Naive thymus-derived CD4-positive, alpha-beta T cell (primary cell): ENCODE measurements at places on chromosomes 4 and X. TPM values are rescaled to one million over a fixed set of nuclear protein-coding genes. Genes with fewer than 3 reads are reported as not detected.
A peak's percentile ranks its signal among the peaks of the same experiment; 100 is the strongest.

The SMIM10 gene
- not detected for total RNA-seq

The SSX4B gene
- not detected for total RNA-seq

The SERPINA7 gene
- not detected for total RNA-seq

The MAGEA9B gene
- not detected for total RNA-seq

The CYTL1 gene
- total RNA-seq: not detected

The ITM2A gene
- total RNA-seq: 153 and 154 TPM in 2 replicates

The DMRTC1B gene
- 2.7 TPM for total RNA-seq

The RNF150 gene
- total RNA-seq: not detected in 2 replicates

The FOXO4 gene
- 24.6 TPM for total RNA-seq

The SSX4 gene
- not detected for total RNA-seq

DNA sequence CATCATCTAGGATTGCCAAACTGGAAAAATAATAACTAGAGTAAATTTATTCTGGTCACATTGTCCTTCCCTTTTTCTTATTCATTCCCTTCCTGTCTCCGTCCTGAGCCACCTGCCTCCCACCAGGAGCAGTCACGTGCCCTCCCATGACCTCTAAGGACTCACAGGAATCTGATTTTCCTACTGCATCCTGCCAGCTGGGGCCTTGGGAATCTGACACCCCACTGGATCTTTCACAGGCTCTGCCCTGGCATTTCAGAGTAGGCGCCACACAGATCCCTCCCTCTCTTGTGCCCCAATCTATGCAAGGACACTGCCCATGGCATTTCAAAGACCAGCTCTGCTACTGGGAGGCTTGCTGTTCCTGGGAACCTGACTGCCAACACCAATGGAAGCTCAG is 520.5 kb downstream of the PPARGC1A start:
- H3K36me3 ChIP-seq: no peaks in the 10 kb centered on the region
- H3K4me1 ChIP-seq: no peaks in the 10 kb centered on the region
- no peak overlapping the region for H3K27ac ChIP-seq
- no peaks in the 10 kb centered on the region for H3K27me3 ChIP-seq
- H3K4me3 ChIP-seq: no peak overlapping the region

DNA sequence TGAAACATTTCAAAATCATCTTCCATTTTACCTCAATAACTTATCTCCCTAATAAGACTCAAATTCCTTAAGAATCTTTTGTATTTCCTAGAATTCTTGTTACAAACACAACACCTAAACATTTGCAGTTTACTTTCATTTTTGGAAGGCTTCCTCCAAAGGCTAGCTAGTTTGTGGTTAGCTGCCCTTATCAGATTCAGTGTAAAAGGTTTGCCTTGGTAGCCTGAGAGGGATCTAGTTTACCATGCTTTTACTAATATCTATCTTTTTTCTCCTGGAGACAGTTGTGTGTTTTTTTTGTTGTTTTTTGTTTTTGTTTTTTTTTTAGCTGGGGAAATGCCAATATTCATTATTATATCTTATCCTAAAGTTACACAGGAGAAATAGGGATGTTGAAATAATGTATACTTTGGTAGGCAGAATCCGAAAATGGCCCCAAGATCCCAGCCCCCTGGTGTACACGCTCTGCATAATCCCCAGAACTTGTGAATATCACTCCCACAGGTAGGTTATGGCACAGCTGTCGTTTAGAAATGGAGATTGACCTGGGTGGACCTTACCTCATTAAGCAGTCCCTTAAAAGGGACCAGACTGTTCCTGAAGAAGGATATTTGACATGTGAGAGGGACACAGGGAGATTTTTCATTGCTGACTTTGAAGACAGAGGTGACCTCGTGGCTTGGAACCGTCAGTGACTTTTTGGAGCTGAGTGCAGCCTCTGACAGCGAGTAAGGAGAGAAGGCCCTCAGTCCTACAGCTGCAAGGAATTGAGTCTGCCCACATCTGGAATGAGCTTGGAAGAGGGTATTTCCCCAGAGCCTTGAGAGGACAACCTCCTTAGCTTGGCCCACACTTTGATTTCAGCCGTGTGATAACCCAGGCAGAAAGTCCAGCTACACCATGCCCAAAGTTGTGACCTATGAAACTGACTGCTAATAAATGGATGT is 33.4 kb downstream of the SEPTIN11 start:
- H3K4me3 ChIP-seq: no peak overlapping the region
- no peak for DNase-seq
- no peaks in the 10 kb centered on the region for H3K36me3 ChIP-seq
- peaks cover 30% of the 10 kb centered on the region for H3K4me1 ChIP-seq

DNA sequence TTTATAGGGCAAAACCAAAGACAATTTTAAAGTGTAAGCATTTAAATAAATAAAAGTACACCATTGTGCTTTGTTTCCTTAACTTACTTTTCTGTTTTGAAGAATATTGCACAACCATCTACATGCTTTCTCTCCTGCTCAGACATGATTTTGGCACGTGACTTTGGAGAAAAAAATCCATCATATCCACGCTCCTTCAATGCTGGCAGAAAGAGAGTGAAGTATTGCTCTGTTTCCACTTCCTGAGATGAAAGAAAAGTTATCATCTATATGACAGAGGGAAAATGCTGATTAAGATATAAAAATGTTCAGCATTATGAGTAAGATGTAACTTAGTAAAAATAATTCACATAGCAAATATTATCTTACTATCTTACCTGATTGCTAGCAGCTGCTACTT is 77.1 kb downstream of the CNOT6L start:
- no peak for DNase-seq
- peaks cover 41% of the 10 kb centered on the region for H3K36me3 ChIP-seq
- H3K27ac ChIP-seq: no peak overlapping the region

- no peaks in the 10 kb centered on the region for H3K36me3 ChIP-seq
- H3K27me3 ChIP-seq: no peaks in the 10 kb centered on the region
Measured at GRCh38 chr4:102230194-102230593, 115.1 kb downstream of the SLC39A8 start.

GRCh38 chrX:82649645-82650044 is 858.4 kb upstream of the POU3F4 start:
- H3K4me3 ChIP-seq: no peak overlapping the region
- no peaks in the 10 kb centered on the region for H3K4me1 ChIP-seq
- H3K36me3 ChIP-seq: no peaks in the 10 kb centered on the region
- H3K27me3 ChIP-seq: no peaks in the 10 kb centered on the region
- DNase-seq: no peak

GRCh38 chrX:2875798-2876399 is 47.2 kb downstream of the GYG2 start:
- no peak overlapping the region for H3K4me3 ChIP-seq
- no peaks in the 10 kb centered on the region for H3K27me3 ChIP-seq
- no peak overlapping the region for H3K27ac ChIP-seq
- DNase-seq: no peak

- no peaks in the 10 kb centered on the region for H3K36me3 ChIP-seq
- DNase-seq: no peak
- no peak overlapping the region for H3K4me3 ChIP-seq
- no peak overlapping the region for H3K27ac ChIP-seq
- H3K4me1 ChIP-seq: no peaks in the 10 kb centered on the region
- no peaks in the 10 kb centered on the region for H3K27me3 ChIP-seq
Measured at GRCh38 chrX:45847961-45848360, 647.3 kb upstream of the DIPK2B start.

DNA sequence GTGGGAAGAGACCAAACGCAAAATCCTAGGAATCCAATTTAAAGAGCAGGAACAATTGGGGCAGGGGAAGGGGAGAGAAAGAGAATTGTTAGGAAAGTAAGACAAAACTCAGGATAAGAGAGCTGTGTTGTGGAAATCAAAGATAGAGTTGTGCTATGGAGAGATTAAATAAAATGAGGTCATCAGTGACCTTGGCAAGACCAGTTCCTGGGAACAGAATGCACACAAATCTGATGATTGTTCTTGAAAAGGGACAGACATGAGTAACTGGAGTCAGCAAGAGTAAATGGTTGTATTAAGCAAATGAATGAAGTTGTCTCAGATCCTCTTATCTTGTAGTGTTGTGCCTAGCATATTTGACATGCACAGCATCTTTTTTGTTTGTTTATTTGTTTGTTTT is 267.4 kb downstream of the IL1RAPL1 start:
- no peak overlapping the region for H3K27ac ChIP-seq
- H3K4me3 ChIP-seq: no peak overlapping the region
- no peak for DNase-seq
- H3K27me3 ChIP-seq: no peaks in the 10 kb centered on the region
- H3K4me1 ChIP-seq: no peaks in the 10 kb centered on the region

GRCh38 chrX:153245288-153245731 is 66.2 kb downstream of the MAGEA1 start:
- H3K4me1 ChIP-seq: no peaks in the 10 kb centered on the region
- H3K27ac ChIP-seq: no peak overlapping the region
- H3K27me3 ChIP-seq: no peaks in the 10 kb centered on the region
- no peaks in the 10 kb centered on the region for H3K36me3 ChIP-seq
- peak; percentile 23 for DNase-seq
- no peak overlapping the region for H3K4me3 ChIP-seq

- no peak for DNase-seq
- no peaks in the 10 kb centered on the region for H3K27me3 ChIP-seq
- no peak overlapping the region for H3K27ac ChIP-seq
- H3K36me3 ChIP-seq: no peaks in the 10 kb centered on the region
Measured at GRCh38 chrX:104566681-104567501, 892 bp downstream of the IL1RAPL2 start.

GRCh38 chr4:47195706-47196105 is 164.3 kb downstream of the GABRB1 start:
- H3K27ac ChIP-seq: no peak overlapping the region
- H3K27me3 ChIP-seq: no peaks in the 10 kb centered on the region
- no peak for DNase-seq
- H3K36me3 ChIP-seq: no peaks in the 10 kb centered on the region
- no peak overlapping the region for H3K4me3 ChIP-seq

GRCh38 chrX:119871599-119872395 is at the start of the genes NDUFA1 and RNF113A:
Gene NDUFA1, plus strand, starts transcription at chrX:119871832. Its CDS starts 80 bp downstream, at chrX:119871912.
Gene RNF113A, minus strand, starts transcription at chrX:119871733. Its CDS starts 120 bp downstream, at chrX:119871613.
- peak; percentile 88 for DNase-seq
- H3K36me3 ChIP-seq: no peaks in the 10 kb centered on the region
- H3K4me3 ChIP-seq: peak within 1 kb of the TSS; percentile 90
- H3K4me1 ChIP-seq: peaks cover 8% of the 10 kb centered on the region

DNA sequence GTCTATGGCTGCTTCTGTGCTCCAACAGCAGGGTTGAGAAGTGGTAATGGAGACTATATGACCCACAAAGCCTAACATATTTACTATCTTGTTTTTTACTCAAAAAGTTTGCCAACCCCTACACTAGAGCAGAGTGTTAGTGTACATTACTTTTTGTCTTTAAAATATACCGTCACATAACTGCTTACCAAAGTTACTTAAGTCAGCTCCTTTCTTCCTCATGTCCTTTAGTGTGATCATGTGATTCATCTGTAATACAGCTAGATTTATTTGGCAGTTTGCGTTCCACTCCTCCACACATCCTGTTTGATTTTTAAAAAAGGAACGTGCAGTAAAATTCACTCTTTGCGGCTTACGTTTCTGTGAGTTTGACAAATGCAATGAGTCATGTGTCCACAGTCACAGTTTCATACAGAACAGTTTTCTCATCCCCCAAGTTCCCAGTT is 162.4 kb upstream of the GPRIN3 start:
- H3K4me3 ChIP-seq: no peak overlapping the region
- no peak overlapping the region for H3K27ac ChIP-seq
- peaks cover 7% of the 10 kb centered on the region for H3K4me1 ChIP-seq
- peak; percentile 53 for DNase-seq
- H3K27me3 ChIP-seq: no peaks in the 10 kb centered on the region

DNA sequence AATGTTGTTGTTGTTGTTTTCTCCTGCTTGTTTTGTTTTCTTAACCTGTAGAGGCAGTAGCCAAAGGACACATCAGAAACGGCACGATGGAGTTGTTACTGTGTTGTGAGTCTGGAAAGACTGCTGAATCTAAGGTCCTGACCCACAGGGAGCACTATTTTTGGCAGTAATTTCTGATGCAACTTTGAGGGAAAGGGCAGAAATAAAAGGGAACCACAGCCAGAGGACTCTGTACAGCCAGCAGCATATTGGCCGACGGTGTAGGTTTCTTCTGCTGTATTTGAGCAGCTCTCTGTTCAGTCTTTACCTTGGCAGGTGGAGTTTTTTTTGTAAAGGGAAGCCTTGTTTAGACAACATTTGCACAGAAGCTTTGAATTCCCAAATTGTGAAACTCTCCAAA is 203.0 kb upstream of the GPR101 start:
- peaks cover 36% of the 10 kb centered on the region for H3K4me1 ChIP-seq
- H3K27ac ChIP-seq: no peak overlapping the region
- no peaks in the 10 kb centered on the region for H3K36me3 ChIP-seq
- no peak for DNase-seq

- DNase-seq: no peak
- no peak overlapping the region for H3K4me3 ChIP-seq
- H3K27ac ChIP-seq: peak overlapping the region; percentile 80
- H3K27me3 ChIP-seq: no peaks in the 10 kb centered on the region
Measured at GRCh38 chrX:19745077-19745476, 142.3 kb downstream of the SH3KBP1 start.

- H3K36me3 ChIP-seq: no peaks in the 10 kb centered on the region
- no peak overlapping the region for H3K27ac ChIP-seq
- DNase-seq: no peak
- no peak overlapping the region for H3K4me3 ChIP-seq
- H3K27me3 ChIP-seq: no peaks in the 10 kb centered on the region
Measured at GRCh38 chr4:140799686-140800225, 43.6 kb upstream of the TBC1D9 start.

DNA sequence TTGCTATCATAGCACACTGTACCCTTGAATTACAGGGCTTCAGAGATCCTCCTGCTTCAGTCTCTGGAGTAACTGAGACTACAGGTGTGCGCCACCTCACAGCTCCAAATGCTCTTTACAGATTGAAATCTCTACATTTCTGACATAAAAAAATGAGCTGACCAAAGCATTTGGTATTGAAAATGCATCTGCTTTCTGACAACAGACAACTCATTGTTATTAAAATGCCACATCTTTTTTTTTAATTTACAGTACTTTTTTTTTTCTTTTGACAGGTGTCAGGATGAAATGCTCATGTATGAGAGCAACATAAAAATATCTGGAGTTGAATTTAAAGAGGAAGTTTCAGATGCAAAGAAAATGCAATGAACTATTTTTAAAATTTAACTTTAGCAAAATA is 764.5 kb downstream of the TRAM1L1 start:
- no peak overlapping the region for H3K27ac ChIP-seq
- H3K36me3 ChIP-seq: no peaks in the 10 kb centered on the region
- no peak overlapping the region for H3K4me3 ChIP-seq
- no peaks in the 10 kb centered on the region for H3K4me1 ChIP-seq

DNA sequence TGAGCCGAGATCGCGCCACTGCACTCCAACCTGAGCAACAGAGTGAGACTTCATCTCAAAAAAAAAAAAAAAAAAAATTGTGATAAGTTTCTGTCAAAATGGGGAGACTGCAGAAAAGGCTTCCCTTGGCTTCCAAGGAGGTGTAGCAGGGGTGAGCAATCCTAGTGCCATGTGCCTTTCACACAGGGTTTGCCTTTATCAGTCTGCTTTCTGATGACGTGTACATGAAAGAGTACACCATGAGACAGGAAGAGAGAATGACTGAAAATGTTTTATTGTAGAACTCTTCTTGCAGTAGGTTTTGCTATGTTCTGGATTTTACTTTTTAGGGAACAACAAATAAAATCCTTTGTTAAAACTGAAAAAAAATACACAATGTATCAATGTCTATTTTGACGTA is 23.4 kb upstream of the ZFP42 start:
- H3K4me1 ChIP-seq: no peaks in the 10 kb centered on the region
- H3K27me3 ChIP-seq: no peaks in the 10 kb centered on the region
- DNase-seq: no peak
- no peak overlapping the region for H3K4me3 ChIP-seq
- no peak overlapping the region for H3K27ac ChIP-seq
- no peaks in the 10 kb centered on the region for H3K36me3 ChIP-seq
